Stimulated activated CD8-positive, alpha-beta memory T cell treated with anti-CD3 and anti-CD28 coated beads, Interleukin-15, amount 100 ng/mL, for 24 hours (primary cell): ENCODE measurements at places on chromosomes 4 and X.

GRCh38 chrX:29662101-29662500 lies 553.3 kb upstream of the MAGEB2 start:
- DNase-seq = no peak

GRCh38 chr4:175190654-175191053 lies 272.5 kb downstream of the ADAM29 start:
- no peak for DNase-seq

DNA sequence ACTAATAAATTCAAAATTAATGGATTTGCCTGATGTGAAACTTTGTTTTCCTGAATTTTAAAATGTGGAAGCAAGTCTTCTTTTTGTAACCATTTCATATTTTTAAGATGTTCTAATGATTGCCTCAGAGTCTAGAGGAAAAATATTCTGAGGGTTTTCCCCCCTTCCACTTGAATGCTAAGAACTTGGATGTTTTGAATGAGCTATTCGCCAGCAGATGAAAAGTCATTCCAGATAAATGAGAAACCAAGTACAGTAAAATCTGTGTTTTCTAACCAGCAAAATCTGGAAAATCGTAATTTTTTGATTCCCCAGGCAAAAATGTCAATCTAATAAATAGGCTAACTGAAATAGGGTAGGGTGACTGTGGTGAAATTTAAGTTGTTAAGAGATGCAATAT lies 45.6 kb downstream of the SLIT2 start:
- no peak for DNase-seq

- DNase-seq = no peak
Observed at GRCh38 chrX:68953331-68953730, 124.5 kb downstream of the EFNB1 start.

DNA sequence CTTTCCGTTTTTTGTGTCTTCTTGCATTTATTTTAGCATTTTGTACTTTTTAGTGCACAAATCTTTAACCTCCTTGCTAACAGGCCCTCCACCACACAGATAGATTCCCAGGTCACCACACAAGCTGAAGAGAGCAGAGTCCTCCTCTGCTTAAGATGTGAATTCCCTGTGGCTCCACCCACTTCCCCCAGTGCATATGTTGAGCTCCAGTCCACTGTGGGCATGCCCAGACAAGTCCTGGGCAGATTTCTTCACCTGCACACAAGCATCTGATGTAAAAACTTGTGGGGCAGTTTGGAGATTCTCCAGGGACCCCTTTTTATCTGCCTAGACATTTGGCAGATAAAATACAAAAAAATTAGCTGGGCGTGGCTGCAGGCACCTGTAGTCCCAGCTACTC lies 19.8 kb upstream of the PASD1 start:
- no peak for DNase-seq

- DNase-seq = no peak
Observed at GRCh38 chr4:95835672-95836071, 4.2 kb upstream of the PDHA2 start.

- DNase-seq = no peak
Observed at GRCh38 chr4:134072137-134072536, 129.5 kb downstream of the PABPC4L start.
